Retinal pigment epithelial cell (primary cell): ENCODE measurements at places on chromosomes 5 and 9.

DNA sequence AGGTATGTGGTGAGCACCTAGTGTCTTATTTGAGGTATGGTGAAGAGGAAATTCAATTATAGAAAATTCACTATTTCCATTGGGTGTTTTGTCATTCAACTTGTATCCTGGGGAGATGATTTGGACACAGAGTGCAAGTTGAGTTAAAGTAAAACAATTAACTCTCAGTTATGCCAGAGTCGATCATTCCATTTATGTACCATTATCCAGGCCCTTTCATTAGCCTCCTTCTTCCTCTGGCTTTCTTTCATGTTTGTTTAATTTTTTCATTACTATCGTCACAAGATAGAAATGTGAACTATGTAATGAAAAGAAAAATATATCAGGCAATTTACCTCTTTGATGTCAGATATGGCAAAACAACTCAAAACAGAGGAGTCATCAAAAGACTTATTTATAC is 1347.2 kb upstream of the NUDT12 start:
- no peak for DNase-seq

GRCh38 chr5:140205952-140206351 is 31.0 kb downstream of the CYSTM1 start:
- no peak for DNase-seq

GRCh38 chr5:15835514-15835913 is 335.5 kb downstream of the FBXL7 start:
- no peak for DNase-seq

DNA sequence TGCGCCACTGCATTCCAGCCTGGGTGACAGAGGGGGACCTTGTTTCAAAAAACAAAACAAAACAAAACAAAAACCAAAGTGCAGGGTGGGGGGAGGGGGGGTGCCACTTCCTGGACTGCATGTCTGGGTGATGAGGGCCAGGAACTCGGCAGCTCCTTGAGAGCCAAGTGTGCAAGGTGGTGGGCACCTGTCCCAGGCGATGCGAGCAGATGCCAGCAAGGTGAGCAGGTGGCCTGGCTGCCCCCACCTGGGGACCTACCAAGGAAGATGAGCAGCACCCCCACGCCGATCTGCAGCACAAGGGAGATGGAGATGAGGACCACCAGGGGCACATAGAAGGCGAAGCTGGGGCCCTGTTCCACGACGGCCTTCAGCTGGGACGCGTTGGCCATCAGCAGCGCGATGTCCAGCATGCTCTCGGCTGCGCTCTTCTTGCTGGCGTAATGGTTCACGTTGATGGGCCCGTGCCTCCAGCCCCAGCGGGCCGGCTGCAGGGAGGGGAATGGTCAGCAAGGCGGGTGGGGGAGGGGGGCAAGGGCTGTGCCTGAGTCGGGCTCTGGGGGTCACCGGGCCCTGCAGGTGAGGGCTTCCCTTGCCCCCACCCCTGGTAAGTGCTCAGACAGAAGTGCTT is 7.8 kb downstream of the NINJ1 start:
- DNase-seq, result no peak
